ENCODE measurements at places on chromosomes 12 and 14.
A peak's percentile ranks its signal among the peaks of the same experiment; 100 is the strongest.

GRCh38 chr14:71411285-71411595, 504.0 kb downstream of the PCNX1 start:
- DNase-seq, result no peak

DNA sequence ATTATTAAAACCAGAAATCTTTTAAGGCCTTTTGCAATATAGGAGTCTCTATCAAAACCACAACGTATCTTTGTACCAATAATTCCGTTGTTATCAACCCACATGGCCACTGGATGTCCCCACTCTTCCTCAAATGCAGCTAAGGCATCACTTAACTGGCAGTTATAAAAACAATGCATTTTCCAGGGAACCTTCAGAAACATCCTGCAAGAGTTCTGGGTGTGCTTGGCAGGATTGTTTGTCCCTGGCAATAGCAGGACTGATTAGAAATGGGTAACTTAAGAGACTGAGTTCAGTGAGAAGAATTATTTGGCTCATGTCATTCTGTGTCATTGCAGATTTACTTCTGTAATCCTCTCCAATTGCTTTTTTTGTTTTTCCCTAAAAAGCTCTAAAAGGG, 112.0 kb downstream of the SLC15A5 start:
- no peak for DNase-seq

DNA sequence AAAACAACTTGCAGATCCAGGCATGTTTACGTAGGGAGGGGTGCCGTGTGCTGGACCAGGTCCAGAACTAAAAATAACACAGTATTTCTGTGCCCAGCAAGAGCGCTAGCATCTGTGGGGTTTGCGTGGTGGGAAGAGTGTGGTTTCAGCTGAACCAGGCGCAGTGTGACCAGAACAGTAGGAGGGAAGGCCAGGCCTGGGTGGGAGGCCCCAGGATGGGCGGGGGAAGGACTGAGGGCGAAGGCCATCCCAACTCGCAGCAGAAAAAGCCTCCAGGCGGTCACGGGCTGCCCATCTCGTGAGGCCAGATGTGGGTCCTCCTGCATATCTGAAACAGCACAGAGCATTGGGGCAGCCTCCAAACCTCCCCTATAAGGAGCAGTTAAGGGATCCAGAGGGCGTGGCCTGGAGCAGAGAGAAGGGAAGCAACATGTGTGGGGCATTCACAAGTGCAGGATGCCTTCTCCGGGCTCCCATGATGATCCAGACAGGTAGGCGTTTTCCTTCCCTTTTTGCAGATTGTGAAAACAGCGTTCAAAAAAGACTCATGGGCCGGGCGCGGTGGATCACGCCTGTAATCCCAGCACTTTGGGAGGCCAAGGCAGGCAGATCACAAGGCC, 17.8 kb upstream of the CD9 start:
- DNase-seq, result peak; percentile 61

- no peak for DNase-seq
Observed at GRCh38 chr12:2924019-2924418, 33.3 kb downstream of the TULP3 start.

GRCh38 chr12:19572920-19573558, 133.7 kb downstream of the AEBP2 start:
- DNase-seq, result no peak

GRCh38 chr14:90017371-90017770, 44.4 kb upstream of the KCNK13 start:
- DNase-seq, result no peak

DNA sequence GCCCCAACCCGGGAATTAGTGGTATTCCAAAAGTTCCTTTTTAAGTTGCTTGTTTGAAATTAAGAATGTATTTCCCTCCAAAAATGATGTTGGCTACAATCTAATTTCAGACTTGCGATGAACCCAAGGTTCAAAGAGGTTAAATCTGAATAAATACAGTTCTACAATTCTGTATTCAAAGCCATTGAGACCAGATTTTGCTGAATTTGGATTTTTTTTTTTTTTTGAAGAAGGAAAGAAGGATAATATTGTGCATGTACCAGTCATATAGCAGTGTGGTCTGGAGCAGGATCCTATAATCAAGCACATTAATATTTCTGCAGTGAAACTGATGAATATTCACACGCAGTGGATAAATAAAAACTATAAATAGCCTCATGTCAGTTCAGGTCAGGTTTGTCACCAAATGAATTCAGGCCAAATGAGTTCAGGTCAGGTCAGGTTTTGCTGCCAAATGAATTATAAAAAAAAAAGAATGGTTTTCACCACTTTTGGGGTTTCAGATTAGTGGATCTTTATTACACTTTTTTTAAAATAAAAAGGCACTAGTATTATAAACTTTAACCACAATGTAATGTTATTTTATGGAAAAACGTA, 69.5 kb downstream of the CRADD start:
- no peak for DNase-seq

Measured in left ventricle myocardium inferior (tissue), 1 donor.